Bladder microvascular endothelial cell (primary cell): ENCODE measurements at places on chromosomes 2 and 18. TPM values are rescaled to one million over a fixed set of nuclear protein-coding genes. Genes with fewer than 3 reads are reported as not detected.

PTPRN gene
- 0.16 TPM in 1 of 2 replicates, not detected in the other for total RNA-seq

LYG2 gene
- total RNA-seq = not detected in 2 replicates

TMEM247 gene
- not detected in 2 replicates for total RNA-seq

KCNE4 gene
- 0.31 and 0.65 TPM in 2 replicates for total RNA-seq

TWIST2 gene
- total RNA-seq = 0.13 and 0.16 TPM in 2 replicates

LINC00305 gene
- total RNA-seq = not detected in 2 replicates
